Lower lobe of right lung (tissue), 2 donors: ENCODE measurements at places on chromosomes 4 and X. TPM values are rescaled to one million over a fixed set of nuclear protein-coding genes. Genes with fewer than 3 reads are reported as not detected.

The SMIM10 gene
- 4.1 TPM for total RNA-seq

The CACNA1F gene
- total RNA-seq: 1.4 TPM

The SPANXA2 gene
- total RNA-seq: not detected

GRCh38 chrX:51847463-51847862 lies 46.0 kb upstream of the MAGED1 start:
- no peaks in the 10 kb centered on the region for H3K36me3 ChIP-seq
- H3K4me3 ChIP-seq: no peak overlapping the region
- DNase-seq: no peak
- no peaks in the 10 kb centered on the region for H3K4me1 ChIP-seq
- no peaks in the 10 kb centered on the region for H3K27me3 ChIP-seq

- H3K4me3 ChIP-seq: no peak overlapping the region
- peaks cover 34% of the 10 kb centered on the region for H3K36me3 ChIP-seq
- no peaks in the 10 kb centered on the region for H3K27me3 ChIP-seq
These were observed 134.2 kb downstream of the PTTG2 start for GRCh38 chr4:38094419-38094818.

- DNase-seq: no peak
- H3K27ac ChIP-seq: no peak overlapping the region
- no peaks in the 10 kb centered on the region for H3K36me3 ChIP-seq
- no peak overlapping the region for H3K4me3 ChIP-seq
- H3K4me1 ChIP-seq: no peaks in the 10 kb centered on the region
- no peaks in the 10 kb centered on the region for H3K27me3 ChIP-seq
These were observed 196.4 kb upstream of the RADX start for GRCh38 chrX:106415276-106415895.

DNA sequence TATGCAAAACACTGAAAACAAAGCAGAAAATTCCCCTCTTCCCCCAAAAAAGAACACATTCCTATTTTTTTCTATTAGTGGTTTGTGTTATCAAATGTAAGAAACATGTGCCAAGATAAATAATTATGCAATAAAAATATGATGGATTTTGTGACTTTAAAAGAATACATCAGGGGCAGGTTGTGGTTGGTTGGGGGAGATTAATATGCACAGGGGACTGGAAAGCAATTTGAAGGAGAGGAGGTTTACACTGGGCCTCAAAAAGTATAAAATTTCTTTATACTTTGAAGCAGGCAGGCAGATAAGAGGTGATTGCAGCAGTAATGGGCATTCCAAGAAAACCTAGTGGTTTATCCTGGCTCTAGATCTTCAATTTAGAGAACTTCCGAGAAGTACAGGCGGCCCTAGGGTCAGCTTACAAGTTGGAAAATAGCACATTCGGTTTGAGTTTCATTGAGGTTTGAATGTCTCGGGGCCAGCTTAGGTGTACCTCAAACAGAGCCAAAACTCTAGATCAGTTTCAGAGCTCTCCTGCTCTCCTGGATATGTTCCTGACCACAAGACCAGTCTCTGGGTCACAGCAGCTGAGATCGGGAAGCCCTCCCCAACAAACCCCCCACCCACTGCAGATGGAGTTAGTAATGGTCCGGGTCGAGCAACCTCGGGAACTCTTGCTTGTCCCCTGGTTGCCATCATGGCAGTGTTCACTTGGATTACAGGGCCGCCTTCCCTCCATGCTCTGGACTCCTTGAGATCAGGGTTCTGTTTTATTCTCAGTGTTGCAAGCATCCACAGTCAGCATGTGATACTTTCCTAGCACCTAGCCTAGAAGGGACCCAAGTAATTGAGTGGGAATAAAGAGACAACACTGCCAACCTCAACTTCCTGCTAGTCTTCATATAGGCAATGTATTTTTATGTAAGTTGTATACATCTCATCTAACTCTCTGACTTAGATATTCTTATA lies 112.1 kb upstream of the DDIT4L start:
- no peaks in the 10 kb centered on the region for H3K36me3 ChIP-seq
- H3K4me1 ChIP-seq: no peaks in the 10 kb centered on the region
- no peak for DNase-seq
- H3K27ac ChIP-seq: no peak overlapping the region

DNA sequence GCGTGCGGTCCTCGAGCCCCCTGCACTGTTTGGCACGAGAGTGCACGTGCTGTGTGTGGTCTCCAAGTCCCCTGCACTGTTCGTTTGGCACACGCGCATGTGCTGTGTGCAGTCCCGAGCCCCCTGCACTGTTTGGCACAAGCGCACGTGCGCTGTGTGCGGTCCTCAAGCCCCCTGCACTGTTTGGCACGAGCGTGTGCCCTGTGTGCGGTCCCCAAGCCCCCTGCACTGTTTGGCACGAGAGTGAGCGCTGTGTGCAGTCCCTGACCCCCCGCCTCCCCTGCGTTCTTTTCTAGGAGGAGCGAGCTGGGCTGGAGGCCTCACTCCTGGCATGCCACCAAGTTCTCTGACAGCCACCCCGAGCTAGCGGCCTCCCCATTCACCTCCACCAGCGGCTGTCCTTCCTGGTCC lies 76.5 kb upstream of the CLDN34 start:
- no peaks in the 10 kb centered on the region for H3K27me3 ChIP-seq
- no peak overlapping the region for H3K4me3 ChIP-seq
- no peak overlapping the region for H3K27ac ChIP-seq
- H3K36me3 ChIP-seq: no peaks in the 10 kb centered on the region
- H3K4me1 ChIP-seq: no peaks in the 10 kb centered on the region

DNA sequence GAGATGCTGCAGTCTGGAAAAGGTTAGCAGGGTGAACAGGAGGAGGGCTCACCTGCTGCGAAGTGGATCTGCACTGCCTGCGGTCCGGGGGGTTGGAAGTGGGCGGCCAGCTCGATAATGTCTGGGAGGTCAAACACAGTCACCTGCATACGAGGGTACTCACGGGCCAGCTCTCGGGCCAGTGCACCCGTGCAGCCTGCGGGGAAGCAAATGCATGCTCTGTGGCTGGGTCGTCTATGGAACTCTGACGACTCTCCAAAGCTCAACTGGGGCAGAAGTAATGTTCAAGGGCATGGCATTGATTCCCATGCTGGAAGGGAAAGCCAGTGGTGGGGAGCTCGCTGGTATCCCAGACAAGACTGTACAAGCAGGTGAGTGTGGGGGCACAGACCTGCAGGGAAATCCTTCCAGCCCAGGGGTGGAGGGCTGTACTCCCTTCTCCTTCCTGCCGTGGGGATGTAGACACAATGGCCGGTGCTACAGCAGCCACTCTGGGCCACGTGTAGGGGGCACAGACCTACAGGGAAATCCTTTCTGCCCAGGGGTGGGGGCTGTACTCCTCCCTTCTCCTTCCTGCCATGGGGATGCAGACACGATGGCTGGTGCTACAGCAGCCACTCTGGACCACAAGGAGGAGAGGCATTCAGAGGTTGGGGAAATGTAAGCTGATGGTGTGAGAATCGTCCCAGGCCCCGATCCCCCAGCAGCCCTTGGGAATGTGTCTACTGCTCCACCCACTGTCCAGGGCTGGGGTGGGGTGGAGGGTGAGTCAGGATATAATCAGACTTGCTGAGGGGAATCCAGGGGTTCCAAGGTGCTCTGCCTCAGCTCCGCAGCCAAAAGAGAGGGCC lies 26.2 kb upstream of the SLC25A6 start:
- H3K4me1 ChIP-seq: no peaks in the 10 kb centered on the region
- H3K27me3 ChIP-seq: no peaks in the 10 kb centered on the region
- H3K36me3 ChIP-seq: peaks cover 52% of the 10 kb centered on the region
- no peak overlapping the region for H3K27ac ChIP-seq
- DNase-seq: peak; percentile 33

DNA sequence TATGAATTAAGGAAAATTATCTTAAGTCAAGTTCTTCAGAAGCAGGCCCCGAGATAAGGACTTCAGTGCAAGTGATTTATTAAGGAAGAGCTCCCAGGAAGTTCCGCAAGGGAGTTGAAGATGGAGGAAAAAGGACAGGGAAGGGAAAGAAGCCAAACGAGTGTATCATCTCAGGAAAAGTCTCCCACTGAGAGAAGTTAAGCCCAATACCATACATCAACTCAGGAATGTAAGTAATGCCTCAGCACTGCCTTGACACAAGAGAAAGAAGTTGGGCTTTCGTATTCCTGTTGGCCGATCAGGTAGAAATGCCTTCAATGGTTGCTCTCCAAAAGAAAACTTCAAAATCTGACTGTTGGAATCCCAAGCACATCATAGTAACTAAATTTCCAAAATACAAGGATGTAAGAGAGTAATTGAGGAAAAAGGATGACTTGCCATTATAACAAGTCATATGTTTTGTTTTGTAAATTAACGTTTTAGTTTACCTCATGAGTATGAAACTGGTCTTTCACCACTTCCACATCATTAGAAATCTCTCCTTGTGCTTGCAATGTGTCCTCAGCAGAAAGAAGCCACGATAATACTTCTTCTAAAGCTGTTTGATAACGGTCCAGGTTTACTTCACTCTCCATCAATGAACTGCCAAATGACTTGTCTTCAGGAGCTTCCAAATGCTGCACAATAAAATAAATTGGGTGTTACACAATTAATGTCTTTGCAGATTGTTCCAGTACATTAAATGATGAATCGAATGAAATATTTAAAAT lies 566.7 kb downstream of the DMD start:
- no peak overlapping the region for H3K27ac ChIP-seq
- no peaks in the 10 kb centered on the region for H3K36me3 ChIP-seq
- no peak for DNase-seq

GRCh38 chr4:111633663-111634266 lies 511.5 kb upstream of the FAM241A start:
- no peak overlapping the region for H3K4me3 ChIP-seq
- H3K36me3 ChIP-seq: no peaks in the 10 kb centered on the region
- H3K27me3 ChIP-seq: no peaks in the 10 kb centered on the region
- no peak for DNase-seq

- H3K27me3 ChIP-seq: no peaks in the 10 kb centered on the region
- H3K4me3 ChIP-seq: peak overlapping the region; percentile 92
These were observed 917 bp downstream of the MYL5 start for GRCh38 chr4:675036-675882.

DNA sequence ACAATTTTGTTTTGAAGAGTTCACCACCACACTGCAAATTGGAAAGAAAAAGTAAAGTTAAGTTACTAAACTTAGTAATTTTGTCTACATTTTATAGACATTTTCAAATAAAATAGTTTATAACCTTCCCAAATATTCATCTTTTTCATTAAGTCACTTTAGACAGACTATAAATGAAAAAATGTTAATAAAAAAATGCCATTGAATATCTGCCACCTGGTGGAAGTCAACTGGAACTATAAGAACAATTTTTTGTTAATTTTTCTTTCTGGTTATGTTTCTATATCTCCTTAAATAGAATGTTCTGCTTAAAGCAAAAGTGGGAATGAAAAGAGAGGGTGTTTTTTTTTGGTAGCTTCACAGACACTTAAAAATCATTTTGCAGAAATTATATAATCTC lies 534.4 kb upstream of the PCDH10 start:
- H3K27me3 ChIP-seq: no peaks in the 10 kb centered on the region
- no peak overlapping the region for H3K4me3 ChIP-seq
- no peaks in the 10 kb centered on the region for H3K36me3 ChIP-seq
- DNase-seq: no peak
- no peaks in the 10 kb centered on the region for H3K4me1 ChIP-seq
- H3K27ac ChIP-seq: no peak overlapping the region
